Activated naive CD4-positive, alpha-beta T cell treated with anti-CD3 and anti-CD28 coated beads for 36 hours (primary cell): ENCODE measurements at places on chromosomes 1 and 21.

- DNase-seq, result no peak
Observed at GRCh38 chr1:203158960-203159665, 16.5 kb downstream of the MYBPH start.

GRCh38 chr1:201459775-201460174, 9.2 kb downstream of the PHLDA3 start:
- no peak for DNase-seq

DNA sequence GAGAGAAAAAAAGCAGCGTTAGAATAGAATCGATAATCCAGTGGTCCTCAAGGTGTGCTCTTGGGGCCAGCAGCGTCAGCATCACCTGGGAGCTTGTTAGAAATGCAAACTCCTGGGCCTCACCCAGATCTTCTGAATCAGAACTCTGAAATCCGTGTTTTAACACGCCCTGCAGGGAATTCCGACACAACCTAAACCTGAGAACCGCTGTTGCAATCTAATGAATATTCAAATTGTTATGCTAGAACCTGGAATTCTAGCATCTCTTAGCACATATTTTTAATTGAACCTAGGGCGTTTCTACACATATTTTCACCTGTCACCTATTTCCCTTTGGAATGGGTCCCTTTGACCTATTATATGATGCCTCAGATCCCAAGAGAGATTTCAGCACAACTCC, 175.7 kb downstream of the PSMG1 start:
- DNase-seq, result no peak

DNA sequence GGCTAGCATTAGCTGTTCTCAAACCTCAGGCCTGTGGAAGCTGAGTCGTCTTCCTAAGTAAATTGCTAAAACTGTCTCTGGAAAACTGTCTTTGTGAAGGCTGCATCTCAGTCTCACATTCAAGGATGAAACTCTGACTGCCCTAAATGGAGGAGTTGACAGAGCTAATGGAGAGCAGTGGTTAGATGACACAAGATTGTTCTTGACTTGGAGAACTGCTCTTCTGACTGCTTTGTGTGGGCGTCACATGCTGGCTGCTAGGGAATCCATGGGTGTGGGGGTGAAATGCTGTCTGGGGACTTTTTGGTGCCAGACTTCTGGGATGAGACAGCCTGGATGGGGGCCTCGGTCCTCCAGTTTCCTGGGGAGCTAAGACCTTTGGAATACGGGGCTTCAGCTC, 24.5 kb upstream of the TSPAN2 start:
- DNase-seq, result no peak

DNA sequence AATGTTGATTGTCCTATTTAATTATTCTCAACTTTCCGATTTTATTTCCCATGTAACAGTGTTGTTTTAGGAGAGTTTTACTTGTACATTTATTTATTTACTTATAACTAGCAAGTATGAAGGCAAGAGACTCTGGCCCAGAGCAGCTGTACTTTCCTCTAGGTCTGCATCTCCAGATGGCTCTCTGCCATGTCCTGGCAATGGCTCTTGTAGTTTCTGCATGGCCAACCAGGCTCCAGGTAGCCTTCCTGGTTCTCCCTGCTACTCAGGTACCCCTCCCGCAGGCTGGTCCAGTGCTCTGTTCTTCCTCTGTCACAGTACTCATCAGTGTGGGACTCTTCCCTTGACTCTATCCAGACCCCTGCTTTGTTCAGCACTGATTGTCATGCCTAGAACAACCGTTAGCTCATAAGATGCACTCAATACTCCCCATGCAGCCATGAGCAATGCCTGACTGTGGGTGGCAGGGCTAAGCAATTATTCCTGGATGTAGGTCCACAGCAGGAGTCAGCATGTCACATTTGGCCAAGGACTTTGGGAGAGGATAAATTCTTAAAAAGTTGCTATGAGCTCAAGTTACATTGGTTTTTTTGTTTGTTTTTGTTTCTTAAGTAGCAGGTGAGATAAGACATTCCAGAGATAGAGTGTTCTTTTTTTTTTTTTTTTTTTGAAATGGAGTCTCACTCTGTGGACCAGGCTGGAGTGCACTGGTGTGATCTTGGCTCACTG, 10.9 kb upstream of the IL20 start:
- no peak for DNase-seq

- no peak for DNase-seq
Observed at GRCh38 chr1:208223136-208223535, 21.0 kb downstream of the PLXNA2 start.

DNA sequence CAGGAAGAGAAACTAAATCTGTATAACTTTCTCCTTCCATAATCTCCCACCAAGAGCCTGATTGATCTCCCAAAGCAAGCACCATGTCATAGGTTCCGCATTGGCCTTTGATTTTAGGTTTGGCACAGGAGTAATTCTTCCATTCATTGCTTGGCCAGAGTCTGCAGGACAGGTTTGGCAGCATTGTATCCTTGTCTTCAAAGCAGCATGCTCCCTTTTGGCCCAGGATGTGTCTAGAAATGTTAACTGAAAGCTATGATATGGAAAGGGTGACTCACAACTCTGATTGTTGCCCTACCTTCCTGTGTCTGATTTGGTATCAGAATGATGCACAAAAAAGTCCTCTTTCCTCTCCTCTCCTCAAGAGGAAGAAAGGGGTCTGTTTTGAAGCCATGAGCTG, 824.3 kb upstream of the PRMT6 start:
- no peak for DNase-seq

DNA sequence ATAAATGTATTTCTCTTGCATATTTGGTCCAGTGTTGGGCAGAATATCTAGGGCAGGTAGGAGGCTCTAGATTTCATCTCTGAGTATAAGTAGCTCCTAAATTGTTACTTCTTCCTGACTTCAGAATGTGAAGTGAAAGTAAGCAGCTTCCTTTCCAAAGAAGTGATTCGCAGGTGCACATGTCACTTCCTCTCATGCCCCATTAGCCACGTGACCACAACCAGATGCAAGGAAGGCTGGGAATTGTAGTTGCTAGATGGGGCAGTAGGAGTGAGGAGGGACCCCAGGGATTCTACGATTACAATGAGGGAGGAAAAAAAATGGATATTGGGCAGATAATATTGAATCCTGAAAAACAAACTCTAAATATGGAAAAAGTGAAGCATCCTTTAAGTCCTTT, 113.2 kb upstream of the CYYR1 start:
- peak; percentile 60 for DNase-seq

DNA sequence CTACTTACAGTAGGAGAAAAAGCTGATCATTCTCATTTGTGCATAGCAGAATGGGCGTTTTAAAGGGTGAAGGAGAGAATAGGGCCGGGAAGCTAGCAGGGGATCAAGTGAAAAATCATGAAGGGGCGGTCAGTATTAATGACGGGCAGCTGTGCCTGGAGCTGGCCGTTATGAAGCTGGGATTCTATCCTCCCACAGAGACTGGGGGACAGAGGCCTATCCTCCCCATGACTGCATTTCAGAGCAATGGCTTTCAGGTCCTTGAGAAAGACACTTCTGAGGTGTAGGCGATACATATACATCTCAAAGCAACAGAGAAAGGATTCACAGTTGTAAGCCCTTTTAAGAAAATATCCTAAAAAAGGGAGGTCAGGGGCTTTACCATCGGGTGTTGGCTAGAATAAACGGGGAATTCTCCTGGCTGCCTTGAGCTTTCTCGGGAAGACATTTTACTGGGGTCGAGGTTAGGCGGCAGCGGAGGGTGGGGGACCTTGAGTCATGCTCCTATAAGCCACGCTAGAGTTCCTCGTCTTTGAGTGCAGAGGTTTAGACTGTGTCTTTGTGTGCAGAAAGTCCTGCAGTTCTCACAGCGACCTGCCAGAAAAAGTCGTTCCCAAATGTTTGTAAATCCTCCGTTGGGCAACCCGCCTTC, 559 bp upstream of the MTARC2 start:
- DNase-seq, result no peak

DNA sequence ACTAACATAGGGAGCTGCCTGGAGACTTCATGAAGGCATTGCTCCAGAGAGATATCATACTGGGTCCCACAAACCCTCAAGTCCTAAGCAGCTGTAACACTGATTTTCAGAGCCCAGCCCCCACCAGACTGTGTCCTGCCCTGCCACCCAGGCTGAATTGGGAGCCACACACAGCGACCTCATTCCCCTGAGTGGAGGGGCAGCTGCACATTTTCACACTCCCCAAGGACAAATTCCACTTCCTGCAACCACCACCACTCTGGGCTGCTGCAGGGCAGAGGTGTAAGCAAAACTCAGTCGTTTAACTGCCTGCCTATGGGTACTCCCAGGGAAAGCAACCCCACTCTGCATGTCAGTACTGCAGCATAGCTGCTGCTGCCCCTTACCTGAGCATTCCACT, 19.8 kb downstream of the DTL start:
- DNase-seq, result no peak

DNA sequence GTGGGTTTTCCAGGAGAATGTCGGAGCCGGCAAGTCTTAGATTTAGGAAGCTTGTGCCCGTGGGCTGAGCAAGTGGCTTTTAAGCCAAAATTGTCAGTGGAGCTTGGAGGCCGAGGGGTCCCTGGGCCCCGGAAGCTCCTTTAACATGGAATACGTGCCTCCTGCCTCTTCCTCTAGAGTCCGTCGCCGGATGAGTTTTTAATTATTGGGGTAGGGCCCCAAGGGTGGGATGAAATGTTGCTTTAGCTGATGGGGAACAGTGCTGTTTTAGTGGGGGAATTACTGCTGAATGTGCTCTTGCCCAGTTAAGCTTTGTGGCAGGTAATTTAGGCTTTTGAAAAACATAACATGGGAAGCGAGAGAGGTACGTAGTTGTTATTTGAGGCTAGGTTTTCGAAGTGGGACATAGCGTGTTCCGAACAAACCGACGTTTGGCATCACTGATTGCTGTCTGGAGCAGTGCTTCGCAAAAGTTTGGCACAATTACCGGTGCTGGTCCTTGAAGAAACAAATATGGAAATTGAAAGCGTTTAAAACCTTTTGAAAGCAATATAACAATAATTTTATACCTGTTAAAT, 786 bp downstream of the RPL5 start:
- no peak for DNase-seq

DNA sequence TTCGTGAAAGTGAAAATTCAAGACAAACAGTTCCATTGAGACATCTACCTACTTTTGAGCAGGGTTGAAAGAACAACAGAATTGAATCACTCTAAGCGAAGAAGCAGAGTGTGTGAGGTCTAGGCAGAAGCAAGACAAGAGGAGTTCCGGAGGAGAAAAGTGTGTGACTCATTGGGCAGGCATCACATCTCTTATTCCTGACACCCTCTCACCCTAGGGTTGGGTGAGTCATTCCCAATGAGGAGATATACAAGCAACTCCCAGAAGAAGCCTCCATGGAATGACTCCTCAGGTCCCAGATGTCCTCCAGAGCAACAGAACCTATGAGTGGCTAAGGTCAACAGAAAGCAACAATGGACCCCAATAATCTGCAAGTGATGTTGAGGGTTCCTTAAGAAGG, 138.1 kb downstream of the TPR start:
- DNase-seq, result no peak

- DNase-seq, result peak; percentile 44
Observed at GRCh38 chr1:15684042-15684461, at the start of gene PLEKHM2. Gene PLEKHM2 (plus strand): TSS chr1:15684320. CDS start chr1:15684559, 239 bp downstream.

DNA sequence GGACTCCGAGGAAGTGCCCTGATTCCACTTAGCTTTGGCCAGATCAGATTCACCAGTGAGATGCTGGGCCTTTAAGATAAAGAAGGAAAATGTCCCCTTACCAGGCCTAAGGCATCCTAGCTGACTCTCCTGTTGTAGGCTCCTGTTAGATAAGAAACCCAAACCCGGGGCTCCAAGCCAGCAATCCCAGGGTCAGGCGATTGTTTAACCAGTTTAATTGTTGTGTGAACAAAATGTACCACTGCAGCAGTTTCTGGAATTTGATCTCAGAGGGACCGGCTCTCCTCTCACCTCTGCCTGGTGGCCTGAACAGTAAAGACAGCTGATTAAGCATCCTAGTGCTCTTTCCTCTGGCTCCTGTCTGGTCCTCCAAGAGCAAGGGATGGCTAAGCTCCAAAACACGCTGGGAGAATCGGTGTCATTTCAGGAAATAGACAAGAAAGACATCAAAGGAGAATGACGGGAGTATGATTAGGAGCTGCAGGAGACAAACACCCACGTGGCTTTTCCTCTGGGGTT, 9.3 kb upstream of the KLHDC8A start:
- no peak for DNase-seq

GRCh38 chr1:224594360-224594759, 21.8 kb upstream of the CNIH3 start:
- DNase-seq, result no peak

DNA sequence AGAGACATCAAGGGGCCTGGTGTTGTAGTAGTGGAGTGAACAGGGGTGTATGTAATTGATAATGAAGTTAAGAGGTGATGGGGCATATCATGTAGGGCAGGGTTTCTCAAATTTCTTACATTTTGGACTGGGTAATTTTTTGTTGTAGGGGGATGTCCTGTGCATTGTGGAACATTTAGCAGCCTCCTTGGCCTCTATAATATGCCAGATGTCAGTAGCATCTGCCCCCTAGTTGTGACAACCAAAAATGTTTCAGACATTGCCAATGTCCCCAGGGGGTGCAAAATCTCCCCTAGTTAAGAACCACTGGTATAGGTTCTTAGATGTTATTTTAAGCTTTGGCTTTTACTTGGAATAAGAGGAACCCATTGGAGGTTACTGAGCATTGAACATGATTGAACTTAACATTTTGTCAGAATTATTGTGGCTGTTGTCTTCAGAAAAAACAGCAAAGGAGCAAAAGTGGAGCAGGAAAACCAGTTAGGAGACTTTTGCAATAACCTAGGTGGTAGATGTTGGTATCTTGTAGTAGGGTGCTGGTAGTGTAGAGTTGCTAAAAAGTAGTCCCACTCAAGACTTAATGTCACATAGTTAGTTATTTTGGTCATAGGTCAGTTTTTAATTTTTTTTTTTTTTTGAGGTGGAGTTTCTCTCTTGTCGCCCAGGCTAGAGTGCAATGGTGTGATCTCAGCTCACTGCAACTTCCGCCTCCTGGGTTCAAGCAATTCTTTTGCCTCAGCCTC, 6.2 kb downstream of the ZNF326 start:
- DNase-seq, result no peak

- DNase-seq, result no peak
Observed at GRCh38 chr1:10906866-10907519, 105.5 kb upstream of the TARDBP start.

- peak; percentile 80 for DNase-seq
Observed at GRCh38 chr1:212950243-212951125, at the start of gene VASH2. Gene VASH2 (plus strand): TSS chr1:212950541. CDS start chr1:212951543, 1,002 bp downstream.

DNA sequence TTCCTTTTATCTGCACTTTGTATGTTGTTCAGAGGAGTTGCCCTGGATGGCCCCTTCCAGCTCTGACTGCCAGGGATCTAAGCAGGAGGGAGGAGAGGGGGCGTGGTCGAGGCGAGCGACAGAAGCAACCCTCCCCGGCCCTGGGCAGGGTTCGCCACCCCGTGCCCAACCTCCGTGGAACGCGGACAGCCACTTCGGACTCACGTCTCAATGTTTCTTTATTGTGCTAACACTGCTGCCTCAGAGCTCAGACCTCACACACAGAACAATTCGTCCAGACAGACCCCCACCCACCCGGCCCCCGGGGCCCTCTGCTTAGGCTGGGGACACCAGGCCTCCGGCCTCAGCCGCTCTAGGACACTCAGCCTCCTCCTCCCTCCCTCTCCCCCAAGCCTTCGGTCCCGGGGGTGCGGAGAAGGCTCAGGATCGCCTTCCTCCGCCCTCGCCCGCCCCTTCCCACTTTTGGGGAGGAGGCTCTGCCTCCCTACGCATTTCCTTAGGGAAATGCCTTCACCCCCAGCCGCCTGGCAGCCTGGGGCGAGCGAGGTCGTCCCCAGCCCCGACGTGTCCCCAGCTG, 8.3 kb downstream of the VSIG8 start:
- peak; percentile 28 for DNase-seq
